ENCODE measurements at places on chromosomes 12 and 14.

DNA sequence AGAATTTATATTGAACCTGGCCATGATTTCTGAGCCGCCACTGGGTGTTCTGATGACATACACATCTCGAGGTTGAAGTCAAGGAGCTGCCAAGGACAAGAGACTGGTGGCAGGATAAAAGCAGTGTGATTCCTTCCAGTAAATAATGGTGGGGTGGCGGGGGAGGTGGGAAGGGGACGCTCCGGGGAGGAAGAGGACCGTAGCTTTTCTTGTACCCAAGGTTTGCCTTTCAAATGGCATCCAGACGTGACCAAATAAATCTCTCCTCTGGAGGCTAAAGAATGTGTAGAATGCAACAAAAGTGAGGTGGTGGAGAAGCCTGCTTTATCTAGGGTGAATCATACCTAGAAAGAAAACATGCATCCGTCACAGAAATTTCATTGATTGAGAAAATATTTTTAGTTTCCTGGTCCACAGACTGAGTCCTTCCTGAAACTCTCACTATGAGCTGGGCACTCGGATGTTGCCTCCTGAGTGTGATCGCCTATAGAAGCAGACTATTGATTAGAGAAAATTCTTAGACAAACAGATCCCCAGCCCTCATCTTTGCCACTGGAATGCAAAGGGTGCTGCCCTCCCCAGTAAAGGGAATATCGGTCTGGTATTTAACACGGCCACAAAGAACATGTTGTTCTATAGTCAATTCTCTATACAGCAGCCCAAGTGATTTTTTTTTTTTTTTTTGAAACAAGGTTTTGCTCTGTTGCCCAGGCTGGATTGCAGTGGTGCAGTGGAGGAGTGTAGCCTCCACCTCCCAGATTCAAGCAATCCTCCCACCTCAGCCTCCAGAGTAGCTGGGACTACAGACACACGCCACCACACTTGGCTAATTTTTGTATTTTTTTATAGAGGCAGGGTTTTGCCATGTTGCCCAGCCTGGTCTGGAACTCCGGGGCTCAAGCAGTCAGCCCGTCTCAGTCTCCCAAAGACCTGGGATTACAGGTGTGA is 112.1 kb downstream of the DPF3 start:
- peak; percentile 89 for DNase-seq

DNA sequence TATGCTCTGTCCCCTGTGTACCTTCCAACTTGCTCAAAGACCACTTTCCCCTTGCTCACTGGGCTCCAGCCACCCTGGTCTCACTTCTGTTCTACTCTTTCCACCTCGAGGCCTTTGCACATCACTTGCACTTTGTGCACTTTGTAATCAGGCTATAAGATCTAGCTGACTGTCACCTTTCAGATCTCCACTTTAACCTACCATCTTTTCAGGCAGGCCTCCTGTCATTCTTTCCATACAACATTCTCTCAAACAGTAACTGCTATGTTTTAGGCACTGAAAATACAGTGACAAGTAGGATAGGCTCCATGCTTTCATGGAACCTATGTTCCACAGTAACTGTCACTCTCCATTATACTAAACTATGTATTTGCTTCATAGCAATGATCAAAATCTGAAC is 14.0 kb downstream of the CPM start:
- DNase-seq, result no peak

- DNase-seq, result peak; percentile 8
Measured at GRCh38 chr12:46982629-46983392, 96.6 kb upstream of the PCED1B start.

DNA sequence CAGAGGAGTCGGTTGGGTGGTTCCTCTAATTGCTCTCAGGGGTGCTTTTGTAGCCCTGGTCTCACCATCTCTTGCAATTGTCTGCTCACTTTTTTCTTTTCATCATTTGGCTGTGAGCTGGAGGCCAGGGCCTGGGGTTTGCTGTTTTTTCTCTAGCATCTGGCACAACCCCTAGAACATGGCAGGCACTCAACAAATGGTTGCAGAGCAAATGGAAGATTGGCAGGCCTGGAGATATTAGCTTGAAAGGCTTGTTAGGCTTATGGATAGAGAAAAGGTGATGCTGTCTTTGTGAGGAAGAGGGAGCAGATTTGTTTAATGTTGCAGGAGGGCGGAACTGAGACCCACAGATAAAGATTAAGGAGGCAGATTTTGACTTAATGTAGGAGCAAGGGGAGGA is 47.0 kb downstream of the GALNT8 start:
- DNase-seq, result no peak

DNA sequence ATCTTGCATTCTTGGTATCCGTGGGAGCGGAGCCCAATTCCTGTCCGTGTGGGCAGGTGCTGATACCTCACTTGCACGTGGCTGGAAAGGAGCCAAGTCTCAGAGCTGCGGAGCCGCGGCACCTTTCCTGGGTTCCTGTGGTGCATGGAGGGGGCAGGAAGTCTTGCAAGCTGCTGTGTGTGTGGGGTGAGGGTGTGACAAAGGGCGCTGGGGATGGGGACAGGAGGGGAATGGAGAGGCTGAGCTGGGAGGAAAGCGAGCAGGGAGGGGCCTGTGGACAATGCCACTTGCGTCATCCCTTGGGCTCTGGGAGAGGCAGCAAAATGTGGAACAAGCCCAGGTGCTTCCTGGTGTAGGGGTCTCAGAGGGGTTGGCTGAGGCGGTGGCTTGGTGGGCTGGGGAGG is 86.7 kb downstream of the CALM1 start:
- DNase-seq, result no peak

DNA sequence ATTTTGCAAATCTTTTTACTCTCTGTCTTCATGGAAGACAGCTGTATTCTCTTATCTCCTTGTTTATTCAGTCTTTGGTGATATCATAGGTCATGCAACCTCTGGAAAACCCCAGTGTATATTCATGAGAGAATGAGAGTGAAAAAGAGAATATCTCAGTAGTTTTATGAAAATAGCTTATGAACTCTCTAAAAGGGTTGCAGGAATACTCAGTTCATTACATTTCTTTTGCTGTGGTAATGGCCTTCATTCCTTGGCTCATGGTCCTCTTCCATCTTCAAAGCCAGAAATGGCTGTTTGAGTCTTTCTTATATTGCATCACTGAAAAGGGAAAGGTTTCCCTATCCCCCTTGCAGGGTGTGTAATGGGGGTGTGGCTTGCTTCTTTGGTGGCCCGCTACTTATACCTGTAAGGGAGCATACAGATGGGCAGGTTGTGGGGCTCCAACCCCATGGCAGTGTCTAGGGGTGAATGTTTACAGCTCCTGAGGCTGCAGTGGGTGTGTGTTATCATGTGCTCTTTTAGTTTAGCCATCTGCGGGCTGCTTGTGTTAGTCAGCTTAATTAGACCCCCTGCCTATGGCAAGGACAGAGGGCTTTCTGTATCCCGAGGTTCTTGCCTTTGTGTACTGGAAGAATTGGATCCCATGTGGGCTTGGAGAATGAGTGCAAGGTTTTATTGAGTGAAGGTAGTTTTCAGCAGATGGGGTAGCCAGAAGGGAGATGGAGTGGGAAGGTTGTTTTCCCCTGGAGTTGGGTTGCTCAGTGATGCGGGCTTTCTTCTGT is 150.2 kb downstream of the CCDC91 start:
- DNase-seq, result peak; percentile 18

- DNase-seq, result no peak
Measured at GRCh38 chr12:29544428-29545101, 47.1 kb upstream of the OVCH1 start.

DNA sequence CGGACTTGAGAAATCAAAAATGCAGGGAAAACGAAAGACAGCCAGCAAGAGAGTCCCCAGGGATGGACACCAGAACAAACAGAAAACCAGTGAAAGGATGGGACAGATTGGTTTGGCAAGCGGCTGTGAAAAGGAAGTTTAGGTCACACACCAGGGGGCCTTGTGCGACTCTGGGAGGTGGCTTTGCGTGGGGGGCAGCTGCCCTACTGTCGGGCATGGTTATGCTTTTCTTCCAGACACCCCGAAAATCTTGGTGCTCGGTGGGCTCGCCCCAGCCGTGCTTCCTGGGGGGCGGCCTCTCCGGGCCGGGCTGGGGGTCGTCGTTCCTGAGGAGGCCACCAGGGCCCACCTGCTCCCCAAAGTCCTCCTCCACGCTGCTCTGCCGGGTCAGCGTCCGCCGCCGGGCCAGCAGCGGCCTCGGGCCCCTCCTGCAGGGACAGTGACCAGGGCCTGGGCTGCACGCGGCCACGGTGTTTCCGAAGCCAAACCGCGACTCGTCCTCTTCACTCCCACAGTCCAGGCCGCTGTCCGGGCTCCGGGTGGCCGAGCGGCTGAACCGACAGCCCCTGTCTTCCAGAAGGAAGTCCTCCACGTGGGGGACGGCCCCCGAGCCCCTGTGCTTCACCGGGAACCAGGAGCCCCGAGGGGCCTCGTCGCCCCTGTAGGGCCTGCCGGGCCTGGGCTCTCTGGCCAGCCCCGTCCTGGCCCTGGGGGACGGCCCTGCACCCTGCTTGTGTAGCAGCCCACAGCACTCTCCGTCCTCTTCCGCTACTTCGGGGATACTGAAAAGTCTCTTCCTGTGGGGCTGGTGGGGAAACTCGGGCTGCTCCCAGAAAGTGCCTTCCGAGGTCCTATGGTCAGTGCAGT is 86.5 kb downstream of the PIWIL1 start:
- no peak for DNase-seq

GRCh38 chr12:75488553-75488952 is 8.0 kb downstream of the GLIPR1 start:
- DNase-seq, result peak; percentile 62

- DNase-seq, result no peak
Measured at GRCh38 chr12:116385486-116386217, 108.2 kb upstream of the MED13L start.

DNA sequence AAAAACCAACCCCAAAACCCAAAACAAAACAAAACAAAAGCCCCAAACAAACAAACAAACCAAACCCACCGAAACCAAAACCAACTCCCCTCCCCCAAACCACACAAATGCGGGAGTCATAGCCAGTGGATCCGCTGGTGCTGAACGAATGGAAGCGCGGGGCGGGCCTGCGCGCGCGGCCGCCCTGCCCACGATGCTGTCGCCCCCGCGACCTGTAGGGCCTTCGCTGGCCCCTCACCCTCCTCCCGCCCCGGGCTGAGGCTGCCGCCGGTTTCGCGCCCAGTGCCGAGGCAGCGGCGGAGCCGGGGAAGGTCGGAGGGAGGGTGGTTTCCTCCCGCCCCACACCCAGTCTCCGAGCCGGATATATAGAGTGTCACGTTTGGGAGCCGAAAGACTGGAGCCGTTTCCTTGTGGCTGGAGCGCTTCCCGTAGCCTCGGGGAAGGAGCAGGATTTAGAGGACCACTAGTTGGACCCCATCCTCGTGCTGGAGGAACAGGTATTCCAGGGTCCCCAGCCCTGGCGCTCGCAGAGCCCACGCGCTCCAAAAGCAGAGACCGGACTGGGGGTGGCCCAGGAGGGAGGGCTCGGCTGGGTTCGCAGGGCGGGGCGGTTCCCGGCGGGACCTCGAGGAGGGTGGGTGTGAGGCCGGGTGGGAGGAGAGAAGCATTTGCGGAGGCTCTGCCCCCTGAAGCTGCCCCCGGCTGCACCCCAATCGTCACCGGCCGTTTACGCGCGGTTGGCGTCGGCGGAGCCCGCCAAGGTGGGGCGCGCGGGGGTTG is at the start of gene FAR2:
Gene FAR2, plus strand, starts transcription at position 368 of the 780 bp plus-strand sequence. CDS start 121,172 bp downstream, outside the sequence.
- DNase-seq, result peak; percentile 67

GRCh38 chr12:121214855-121215745 is 5.2 kb downstream of the P2RX4 start:
- peak; percentile 98 for DNase-seq

DNA sequence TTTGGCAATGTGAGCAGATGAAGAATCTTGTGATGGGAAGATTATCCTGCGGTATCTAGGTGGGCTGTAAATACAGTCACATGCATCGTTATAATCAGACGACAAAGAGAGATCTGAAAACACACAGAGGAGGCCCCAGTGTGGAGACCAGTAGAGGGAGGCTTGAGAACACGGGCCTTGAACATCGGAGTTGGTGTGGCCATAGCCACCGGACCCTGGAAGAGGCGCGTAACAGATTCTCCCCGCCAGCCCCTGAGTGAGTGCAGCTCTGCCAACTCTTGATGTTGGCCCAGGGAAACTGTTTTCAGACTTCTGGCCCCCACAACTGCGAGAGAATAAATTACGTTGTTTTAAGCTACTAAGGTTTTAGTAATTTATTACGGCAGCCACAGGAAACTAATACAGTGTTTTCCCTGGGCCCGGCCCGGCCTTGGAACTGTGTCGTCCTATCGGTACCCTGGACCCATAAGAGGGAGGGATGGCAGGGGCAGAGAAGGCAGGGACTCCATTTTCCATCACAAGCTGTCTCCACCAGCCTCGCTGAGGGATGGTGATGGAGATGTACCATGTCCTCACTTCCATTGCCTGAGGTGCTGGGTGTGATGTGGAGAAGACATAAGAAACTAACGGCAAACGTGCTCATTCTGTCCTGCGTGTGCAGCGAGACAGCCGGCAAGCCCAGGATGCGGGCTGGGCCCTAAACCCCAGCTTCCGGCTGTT is 91.6 kb downstream of the NTF3 start:
- no peak for DNase-seq

DNA sequence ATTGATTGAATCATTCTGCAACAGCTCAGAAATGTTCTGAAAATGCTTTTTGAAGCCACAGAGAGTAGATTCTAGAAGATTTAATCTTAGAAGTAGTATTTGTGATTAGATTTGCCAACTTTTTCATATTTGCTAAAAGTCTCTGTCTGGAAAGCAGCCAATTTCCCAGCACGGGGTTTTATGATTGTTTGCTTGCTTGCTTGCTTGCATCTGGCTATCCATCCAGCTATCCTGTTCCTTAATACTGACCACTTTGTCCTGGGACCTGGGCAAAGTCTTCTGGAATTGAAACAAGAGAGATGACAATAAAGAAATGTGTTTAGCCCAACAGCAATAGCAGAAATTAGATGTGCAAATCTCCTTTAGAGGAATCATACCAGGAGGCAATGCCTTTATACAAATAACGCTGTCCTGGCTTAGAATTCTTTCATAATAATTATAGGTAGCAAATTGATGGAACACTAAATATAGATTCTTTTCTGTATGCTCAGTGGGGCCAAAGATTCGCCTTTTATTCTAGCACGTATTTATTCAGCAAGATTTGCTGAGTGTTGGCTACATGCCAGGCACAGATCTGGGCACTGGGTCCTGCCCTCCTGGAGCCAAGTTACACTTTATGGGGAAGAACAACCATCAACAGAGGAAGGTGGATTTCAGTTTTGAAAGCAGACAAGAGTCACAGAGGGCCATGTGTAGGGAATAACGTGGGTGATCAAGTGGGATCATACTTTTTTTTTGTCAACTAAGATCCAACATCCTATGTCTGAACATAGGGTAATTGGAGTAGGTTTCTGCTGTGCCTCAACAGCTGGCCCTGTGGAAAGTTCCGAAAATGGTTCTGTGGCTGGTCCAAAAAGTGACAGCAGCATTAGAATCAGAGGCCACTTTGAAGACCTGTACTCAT is 25.3 kb downstream of the MYBPC1 start:
- DNase-seq, result no peak
